ENCODE measurements at places on chromosomes 5 and 9.

- no peak for DNase-seq
These were observed 185.5 kb downstream of the OLFM1 start for GRCh38 chr9:135273008-135273407.

- no peak for DNase-seq
These were observed 75.7 kb downstream of the WNK2 start for GRCh38 chr9:93259490-93260262.

DNA sequence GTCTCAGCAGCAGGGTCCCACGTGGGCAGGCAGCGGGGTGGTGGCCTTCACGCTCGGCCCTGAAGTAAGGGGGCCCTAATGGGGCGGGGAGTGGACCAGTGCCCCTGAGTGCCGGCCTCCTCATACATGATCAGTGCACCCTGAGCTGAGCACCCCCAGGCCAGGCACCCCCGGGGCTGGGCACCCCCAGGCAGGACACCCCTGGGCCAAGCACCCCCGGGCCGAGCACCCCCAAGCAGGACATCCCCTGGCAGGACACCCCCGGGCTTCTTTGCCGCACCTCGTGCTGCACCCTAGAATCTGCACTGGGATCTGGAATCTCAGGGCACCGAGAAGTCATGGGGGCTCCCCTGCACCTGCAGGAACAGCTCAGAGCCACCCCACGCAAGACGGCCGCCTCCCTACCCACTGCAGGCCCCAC is 51.4 kb downstream of the EXD3 start:
- DNase-seq = no peak

DNA sequence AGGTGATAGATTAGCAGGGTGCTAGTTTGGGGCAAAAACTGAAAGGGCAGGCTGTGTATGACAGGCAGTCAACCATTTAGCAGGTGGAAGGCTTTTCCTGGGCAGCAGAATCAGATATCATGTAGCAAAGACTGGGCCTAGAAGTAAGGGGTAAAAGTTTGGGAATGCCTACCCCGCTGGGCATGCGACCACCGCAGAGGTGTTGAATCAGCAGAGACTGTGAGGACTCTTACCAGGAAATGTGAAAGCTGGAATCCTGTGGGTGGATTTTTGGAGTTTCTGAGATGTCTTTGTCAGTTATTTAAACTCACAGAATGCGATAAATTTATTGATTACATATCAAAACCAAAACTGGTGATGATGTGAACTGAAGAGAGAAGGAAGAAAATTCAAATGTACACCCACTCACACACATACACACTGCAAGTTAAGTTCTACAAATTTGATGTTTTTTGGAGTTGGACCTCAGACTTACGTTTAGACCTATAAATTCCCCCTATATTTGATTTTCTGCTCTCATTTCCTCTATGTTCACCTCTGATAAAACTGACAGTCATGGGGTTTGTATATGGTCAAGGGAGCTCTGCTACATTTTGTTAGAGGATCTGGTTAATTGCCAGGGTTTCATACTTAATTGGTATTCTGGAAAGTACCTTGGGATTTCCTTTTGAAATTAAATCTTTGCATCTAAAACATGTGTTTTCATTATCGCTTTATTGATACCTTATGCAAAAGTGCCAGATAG is 333.6 kb downstream of the CSNK1G3 start:
- DNase-seq = no peak

- DNase-seq = no peak
These were observed 62.7 kb downstream of the PCSK5 start for GRCh38 chr9:75953218-75953617.

- no peak for DNase-seq
These were observed 6.5 kb downstream of the ARL14EPL start for GRCh38 chr5:116038817-116039216.

DNA sequence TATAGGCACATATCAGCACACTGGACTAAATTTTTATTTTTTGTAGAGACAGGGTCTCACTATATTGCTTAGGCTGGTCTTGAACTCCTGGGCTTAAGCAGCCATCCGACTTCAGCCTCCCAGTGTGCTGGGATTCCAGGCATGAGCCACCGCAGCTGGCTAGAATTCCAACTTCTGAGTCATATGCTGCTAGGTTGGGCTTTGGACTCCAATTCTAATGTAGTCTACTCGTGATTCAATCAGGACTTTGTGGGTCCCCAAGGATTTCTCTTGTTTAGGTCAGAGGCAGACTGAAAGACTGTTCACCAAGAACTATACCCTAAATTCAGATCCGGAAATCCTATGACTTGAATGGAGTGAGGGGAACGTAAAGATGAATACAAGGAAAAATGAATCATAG is 68.2 kb upstream of the CHD1 start:
- DNase-seq = no peak

DNA sequence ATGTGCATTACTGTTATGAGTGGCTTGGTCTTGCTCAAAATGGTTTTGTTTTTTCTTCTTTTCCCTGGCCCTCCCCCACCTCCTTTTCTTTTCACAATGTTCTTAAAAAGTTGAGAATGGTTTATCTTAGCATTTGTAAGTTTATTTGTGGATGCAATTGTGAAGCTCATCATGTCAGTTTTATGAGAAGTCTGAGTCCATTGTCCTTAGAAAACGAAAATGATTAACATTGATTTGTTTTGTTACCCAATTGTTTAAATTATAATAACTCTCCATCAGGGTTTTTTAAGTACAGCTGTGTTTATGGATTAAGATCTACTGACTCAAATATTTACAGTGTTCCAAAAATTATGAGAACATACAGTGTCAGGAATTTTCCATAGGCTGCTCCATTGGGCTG is 511.3 kb upstream of the PAPPA start:
- DNase-seq = no peak

DNA sequence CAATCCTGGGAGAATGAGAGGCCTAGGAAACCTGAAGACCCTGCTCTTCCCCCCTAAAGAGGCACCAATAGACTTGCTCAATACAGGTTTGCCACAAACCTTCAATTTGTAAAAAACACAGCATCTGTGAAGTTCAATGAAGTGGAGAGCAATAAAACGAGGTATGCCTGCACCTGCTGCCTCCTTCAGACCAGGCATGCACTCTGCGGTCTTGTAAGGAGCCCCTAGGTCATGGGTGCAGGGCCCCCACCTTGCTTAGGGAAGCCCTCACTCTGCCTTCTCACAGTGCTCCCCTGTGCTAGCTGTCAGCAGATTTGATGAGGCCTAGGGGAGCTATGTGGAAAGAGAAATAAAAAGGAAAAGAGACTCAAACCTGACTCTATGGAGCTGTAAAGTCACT is 72.1 kb upstream of the GALNT10 start:
- DNase-seq = no peak

DNA sequence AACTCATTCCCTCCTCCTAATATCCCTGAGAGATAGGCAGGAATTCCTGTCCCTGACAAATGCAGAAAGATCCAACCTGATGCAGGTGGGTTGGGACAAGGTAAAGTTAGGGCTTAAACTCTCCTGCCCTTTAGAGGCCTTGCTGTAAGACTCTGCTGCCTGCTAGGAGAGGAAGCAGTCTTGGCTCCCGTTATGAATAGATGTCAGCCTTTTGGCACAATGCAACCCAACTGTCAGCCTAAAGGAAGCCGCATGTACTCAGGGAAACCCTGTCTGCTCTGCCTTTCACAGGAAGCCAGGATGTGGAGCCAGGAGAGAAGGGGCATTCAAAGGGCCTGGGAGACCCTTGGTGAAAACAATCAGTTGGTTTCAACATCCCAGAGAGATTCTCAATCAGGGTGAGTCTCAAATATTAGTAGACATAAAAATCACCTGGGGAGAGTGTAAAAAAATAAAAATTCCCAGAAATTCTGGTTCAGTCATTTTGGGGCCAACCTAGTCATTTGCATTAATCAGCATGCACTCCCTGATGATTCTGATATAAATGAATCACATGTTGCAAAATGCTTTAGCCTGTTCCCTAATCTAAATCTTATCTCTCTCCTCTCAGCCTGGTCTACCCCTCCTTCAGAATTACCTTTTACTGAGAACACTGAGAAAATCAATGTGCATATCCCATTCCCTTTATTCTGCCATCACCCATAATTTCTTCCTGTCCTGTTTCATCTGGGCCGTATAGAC is 136.2 kb upstream of the TRIM32 start:
- no peak for DNase-seq

- DNase-seq = no peak
These were observed 1.6 kb upstream of the CD72 start for GRCh38 chr9:35619800-35620158.

GRCh38 chr5:42745856-42746255 is 10.8 kb upstream of the CCDC152 start:
- no peak for DNase-seq

GRCh38 chr5:50800410-50800809 is 134.0 kb downstream of the PARP8 start:
- no peak for DNase-seq

DNA sequence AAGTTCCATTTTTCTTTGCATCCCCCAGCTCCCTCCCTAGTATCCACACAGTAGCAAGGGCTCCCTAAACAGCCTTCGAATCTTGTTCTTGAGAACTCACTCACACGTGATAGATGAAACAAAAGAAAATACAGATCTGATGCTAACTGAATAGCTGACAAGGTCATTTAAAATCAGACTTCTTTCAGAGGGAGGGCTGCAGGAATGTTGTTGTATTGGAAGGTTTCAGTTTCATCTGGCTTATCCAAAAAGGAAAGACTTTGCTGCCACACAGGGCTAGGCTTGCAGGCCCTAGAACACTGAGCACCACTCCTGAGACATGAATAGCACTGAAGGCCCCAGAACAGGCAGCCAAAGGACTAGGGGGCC is 3.2 kb downstream of the CD180 start:
- DNase-seq = no peak

- DNase-seq = no peak
These were observed 92.1 kb downstream of the PIP5K1B start for GRCh38 chr9:68797116-68797515.

Data from stimulated activated CD4-positive, alpha-beta T cell treated with anti-CD3 and anti-CD28 coated beads, Interleukin-12 subunit alpha, Interleukin-12 subunit beta, amount 100 ng/mL, for 4 hours (primary cell).